ENCODE measurements at places on chromosomes 7 and 10.

DNA sequence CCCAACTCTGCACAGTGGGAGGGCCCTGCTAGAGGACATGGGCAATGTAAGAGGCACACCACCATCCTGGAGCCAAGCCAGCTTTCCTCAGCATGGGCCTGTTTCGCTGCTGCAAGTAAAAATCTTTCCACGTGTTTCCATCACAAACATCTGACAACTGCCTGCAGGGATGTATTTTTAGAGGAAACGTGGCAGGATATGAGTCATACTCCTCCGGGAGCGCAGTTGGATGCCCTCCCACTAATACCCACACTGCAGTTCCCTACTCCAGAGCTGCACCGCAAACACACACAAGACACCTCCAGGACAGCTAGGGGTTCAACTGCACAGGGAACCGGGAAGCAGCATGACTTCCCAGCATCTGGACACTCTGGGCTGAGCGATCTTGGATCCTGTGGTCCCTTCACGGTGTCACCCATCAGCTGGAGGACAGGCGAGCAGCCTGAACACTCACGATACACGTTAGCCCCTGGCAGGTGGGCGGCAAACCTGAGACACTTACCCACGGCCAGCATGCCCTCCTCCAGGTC, 26.1 kb downstream of the PLAC9 start:
- DNase-seq = no peak

DNA sequence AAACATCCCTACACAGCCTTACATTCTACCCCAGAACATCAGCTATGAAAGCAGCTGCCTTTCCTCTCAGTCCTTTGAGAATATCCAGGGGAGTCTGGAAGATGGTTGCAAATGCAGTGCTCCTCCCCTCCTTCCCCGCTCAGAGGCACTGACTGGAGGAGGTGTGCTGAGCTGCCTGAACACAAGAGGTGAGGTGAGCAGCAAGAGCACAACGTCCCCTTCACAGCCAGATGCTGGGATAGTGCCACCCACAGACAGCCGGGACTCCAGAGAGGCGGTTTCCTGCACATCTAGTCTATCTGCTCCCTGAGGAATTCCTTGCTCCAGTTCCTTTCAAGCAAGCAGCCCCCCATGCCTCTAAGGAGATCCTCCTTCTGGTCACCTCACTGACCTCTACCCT, 74.2 kb downstream of the EZH2 start:
- no peak for DNase-seq

GRCh38 chr7:139153832-139154231, 44.3 kb upstream of the ZC3HAV1 start:
- no peak for DNase-seq

- no peak for DNase-seq
Measured at GRCh38 chr10:113142601-113143362, 192.7 kb downstream of the TCF7L2 start.

GRCh38 chr7:21217365-21217764, 210.5 kb upstream of the SP4 start:
- DNase-seq = no peak

DNA sequence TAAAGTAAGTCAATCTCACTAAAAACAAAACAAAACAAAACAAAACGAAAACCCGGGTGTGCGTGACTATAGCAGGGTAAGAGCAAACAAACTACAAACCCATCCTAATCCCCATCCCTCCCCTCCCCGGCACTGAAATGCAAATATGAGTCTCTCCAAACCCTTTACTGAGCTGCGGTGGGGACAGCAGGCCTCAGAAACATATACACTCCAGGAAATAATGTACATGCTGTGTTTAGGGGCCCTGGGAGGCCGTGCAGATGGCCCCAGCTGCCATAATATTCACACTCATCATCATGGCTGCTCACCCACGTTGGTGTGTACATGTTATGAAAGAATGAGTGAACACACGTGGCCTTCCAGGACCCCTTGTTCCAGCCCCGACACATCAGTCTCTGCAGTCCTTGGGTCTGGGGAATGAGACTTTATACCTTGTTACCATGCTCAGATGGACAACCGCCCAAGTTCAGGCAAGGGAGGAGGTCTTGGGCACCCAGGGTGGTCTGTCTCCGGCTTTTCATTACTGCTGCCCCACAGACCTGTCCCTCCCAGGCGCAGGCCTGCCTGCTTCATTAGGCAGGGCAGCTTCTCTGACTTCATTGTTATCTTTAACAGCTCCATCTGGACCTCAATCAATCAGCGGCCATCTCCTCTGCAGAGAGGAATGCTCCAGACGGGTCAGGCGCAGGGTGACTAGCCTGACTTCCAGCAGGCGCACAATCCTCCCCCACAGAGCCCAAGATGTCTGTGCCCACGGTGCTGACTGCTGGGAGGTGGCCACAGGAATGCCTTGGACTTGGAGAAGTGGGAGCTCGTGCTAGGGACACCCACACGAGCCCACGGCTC, 20.6 kb downstream of the HSPA12A start:
- DNase-seq = no peak

DNA sequence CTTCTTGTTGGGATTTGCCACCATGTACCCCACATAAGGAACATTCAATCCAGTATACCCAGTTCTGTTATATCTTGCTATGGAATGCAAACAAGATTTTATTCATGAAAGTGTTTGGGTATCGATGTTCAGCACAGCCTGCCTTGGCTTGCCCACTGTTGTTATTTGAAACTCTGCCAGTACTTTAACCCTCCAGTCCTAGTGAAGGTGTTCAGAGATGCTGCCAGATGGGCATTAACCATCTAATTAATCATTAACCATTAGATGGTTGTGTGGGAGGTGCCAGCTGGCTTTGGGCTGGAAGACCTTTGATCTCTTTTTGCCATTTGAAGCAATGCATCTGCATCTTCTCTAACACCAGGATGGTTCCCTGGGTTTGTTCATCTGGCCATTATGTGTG, 363.0 kb downstream of the SH2D4B start:
- no peak for DNase-seq

GRCh38 chr10:101050208-101051069, 11.3 kb upstream of the KAZALD1 start:
- DNase-seq = peak; percentile 53

GRCh38 chr10:71749396-71749795, 23.9 kb downstream of the VSIR start:
- no peak for DNase-seq

- no peak for DNase-seq
Measured at GRCh38 chr10:86655596-86655995, 1.2 kb downstream of the OPN4 start.

GRCh38 chr10:74900297-74900696, 73.9 kb downstream of the KAT6B start:
- no peak for DNase-seq

GRCh38 chr7:95502403-95502802, 16.7 kb downstream of the ASB4 start:
- no peak for DNase-seq

GRCh38 chr7:47912332-47912731, 35.9 kb downstream of the PKD1L1 start:
- DNase-seq = no peak

- DNase-seq = no peak
Measured at GRCh38 chr7:86008898-86009297, 634.8 kb upstream of the GRM3 start.

DNA sequence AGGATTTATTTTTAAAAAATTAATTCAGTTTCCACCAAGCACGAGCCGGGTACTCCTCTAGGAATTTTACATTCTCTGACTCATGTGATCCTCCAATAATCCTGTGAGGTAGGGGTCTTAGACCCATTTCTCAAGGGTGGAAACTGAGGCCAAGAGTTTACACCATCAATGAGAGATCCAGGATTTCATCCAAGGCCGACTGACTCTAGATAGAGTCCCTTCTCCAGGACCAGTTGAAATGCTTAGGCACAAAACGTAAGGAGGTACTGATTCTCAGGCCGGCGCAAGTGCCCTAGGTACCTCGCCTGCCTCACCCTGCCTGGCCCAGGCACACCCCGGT, 95.7 kb upstream of the DUSP5 start:
- no peak for DNase-seq
